ENCODE measurements at places on chromosomes 13 and 19. TPM values are rescaled to one million over a fixed set of nuclear protein-coding genes. Genes with fewer than 3 reads are reported as not detected.

The NKG7 gene
- total RNA-seq, result not detected

The CTXN1 gene
- not detected for total RNA-seq

The SIGLEC11 gene
- total RNA-seq, result 0.42 TPM

The BRSK1 gene
- total RNA-seq, result not detected

The SRRM5 gene
- total RNA-seq, result 0.25 TPM

The MISP3 gene
- 8.0 TPM for total RNA-seq

The OR7C1 gene
- 0.04 TPM for total RNA-seq

The IFNL1 gene
- total RNA-seq, result not detected

The CD79A gene
- total RNA-seq, result not detected

The KLK3 gene
- total RNA-seq, result not detected

DNA sequence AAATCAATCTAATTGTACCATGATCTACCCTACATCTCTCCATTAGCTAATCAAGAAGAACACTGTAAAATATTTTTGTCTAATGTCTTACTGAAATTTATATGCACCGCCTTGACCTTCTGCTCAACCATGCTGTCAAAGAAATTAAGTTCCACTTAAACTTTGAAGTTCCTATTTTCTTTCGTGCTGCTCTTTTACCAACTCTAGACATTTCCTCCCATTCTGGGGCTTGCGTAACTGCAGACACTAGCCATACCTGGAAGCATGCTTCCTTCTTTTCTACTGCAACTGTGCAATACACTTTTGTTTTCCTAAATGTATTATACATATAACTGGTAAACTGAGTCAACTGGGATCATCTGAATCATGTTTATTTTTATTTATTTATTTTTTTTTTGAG, 8.5 kb upstream of the UBE2L5 start:
- DNase-seq, result no peak

DNA sequence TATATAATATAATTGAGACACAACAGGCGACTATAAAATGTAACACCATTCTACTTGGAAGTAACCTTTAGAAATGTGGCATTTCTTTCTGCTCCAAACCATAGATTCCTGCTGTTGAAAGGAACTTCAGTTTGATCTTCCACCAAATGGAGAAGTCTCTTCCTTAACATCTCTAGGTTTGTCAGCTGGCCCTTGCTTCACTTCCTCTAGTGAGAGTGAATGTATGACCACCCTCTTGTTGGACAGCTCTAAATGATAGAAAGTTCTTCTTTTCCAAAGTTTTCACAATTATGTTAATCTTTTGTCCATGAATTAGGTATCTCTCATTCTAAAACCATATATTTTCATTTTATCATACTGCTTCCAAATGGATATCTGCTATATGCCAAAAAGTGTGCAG, 13.8 kb upstream of the COG6 start:
- no peak for DNase-seq

GRCh38 chr13:79070343-79070974, 335.6 kb downstream of the RBM26 start:
- DNase-seq, result no peak

GRCh38 chr13:44120043-44120442, 240.3 kb downstream of the LACC1 start:
- no peak for DNase-seq

GRCh38 chr13:48165727-48166126, 67.3 kb upstream of the ITM2B start:
- no peak for DNase-seq

DNA sequence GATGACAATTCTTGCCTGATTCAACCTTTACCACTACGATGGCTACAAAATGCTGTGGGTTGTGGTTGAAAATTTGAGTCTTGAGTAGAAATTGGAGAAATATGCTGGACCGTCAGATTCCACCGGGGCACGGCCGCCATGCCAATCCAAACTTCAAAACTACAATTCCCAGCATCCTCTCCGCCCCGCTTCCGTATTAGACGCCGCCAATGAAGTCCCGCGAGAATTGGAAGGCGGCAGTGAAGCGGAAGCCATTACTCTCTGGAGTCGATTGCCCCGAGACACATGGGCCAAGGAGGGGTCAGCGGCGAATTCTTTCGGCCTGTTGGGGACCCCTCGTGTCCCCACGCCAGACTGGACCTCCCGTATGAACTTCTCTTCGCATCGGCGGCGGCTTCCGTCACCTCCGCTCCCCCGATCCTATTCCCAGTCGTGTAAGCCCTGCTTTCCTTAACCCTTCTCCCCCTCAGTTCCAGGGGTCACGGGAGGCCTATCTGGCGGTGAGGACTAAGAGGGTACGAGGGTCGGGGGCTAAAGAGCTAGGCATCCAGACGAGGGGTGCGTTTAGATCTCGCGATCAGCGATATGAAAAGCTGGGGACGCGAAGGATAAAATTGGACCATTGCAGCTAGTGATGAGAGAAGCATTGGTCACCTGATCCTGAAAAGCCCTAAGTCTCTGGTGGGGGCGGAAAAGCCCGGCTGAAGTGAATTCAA, at the start of gene ZNF317:
Gene ZNF317, plus strand, starts transcription at position 239 of the 716 bp plus-strand sequence. CDS start 15,620 bp downstream, outside the sequence.
- DNase-seq, result peak; percentile 87

DNA sequence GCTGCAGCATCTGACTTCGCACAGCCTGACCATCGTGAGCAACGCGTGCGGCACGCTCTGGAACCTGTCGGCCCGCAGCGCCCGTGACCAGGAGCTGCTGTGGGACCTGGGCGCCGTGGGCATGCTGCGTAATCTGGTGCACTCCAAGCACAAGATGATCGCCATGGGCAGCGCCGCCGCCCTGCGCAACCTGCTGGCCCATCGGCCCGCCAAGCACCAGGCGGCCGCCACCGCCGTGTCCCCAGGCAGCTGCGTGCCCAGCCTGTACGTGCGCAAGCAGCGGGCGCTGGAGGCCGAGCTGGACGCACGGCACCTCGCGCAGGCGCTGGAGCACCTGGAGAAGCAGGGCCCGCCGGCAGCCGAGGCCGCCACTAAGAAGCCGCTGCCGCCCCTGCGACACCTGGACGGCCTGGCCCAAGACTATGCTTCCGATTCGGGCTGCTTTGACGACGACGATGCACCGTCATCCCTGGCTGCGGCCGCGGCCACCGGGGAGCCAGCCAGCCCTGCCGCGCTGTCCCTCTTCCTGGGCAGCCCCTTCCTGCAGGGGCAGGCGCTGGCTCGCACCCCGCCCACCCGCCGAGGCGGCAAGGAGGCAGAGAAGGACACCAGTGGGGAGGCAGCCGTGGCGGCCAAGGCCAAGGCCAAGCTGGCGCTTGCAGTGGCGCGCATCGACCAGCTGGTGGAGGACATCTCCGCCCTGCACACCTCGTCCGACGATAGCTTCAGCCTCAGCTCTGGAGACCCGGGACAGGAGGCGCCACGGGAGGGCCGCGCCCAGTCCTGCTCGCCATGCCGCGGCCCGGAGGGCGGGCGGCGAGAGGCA, 13.6 kb downstream of the C19orf25 start:
- no peak for DNase-seq

- DNase-seq, result peak; percentile 12
Observed at GRCh38 chr19:52748336-52748950, 13.6 kb upstream of the ZNF611 start.

- DNase-seq, result no peak
Observed at GRCh38 chr19:56053596-56053995, 67.0 kb downstream of the NLRP5 start.

DNA sequence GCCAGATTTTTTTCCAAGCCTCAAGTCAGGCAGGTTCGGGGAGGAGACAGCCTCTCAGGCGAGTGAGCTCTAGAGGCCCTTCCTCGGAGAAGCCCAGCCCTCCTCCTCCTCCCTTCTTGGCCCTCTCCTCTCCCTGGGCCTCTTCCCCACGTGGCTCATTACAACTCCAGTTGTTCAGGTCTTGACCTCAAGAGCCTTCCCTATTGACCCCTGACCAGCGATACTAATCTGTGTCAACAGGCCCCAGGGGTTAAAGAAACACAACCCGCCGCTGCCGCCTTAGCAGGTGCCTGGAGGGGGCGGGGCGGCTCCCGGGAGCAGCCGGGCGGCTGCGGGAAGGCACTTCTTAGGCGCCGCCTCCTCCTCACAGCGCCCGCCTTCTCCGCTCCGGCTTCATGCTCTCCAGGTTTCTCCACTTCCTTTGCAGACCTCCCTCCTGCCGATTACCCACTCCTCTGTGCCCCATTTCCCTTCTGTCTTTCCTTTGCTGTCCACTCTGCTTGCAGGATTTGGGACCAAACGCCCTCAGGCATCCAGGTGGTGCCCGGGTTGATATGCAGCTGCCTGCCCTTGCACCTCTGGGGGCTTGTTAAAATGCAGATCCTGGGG, 51.0 kb downstream of the LYL1 start:
- peak; percentile 63 for DNase-seq

DNA sequence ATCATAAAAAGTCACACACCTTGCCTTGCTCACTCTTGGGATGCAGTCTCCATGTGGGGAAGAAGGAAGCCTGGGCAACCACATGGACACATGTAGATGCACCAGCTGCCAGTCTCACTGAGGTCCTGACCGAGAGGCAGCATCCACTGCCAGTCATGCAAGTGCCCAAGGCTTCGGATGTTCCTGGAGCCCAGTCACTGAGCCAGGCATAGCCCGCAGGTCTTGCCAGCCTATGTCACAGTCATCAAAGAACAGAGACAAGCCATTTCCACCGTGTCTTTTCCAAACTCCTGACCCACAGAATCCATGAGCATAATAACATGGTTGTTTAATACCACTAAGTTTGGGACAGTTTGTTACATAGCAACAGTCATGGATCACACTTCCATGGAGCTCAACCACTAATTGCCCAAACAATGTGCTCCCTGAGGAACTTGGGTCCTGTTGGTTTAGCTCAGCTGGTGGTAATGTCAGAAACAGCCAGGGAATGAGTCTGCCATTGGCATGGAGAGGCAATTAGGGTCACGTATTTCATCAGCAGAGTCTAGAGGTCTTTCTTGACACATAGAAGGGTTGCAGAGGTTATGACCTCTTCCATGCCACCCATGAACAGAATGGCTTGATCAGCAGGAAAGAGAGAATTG, 21.5 kb downstream of the STARD13 start:
- peak; percentile 30 for DNase-seq

- peak; percentile 90 for DNase-seq
Observed at GRCh38 chr13:26022538-26023292, 29.1 kb downstream of the SHISA2 start.

GRCh38 chr13:35630551-35631275, 154.2 kb upstream of the MAB21L1 start:
- no peak for DNase-seq

DNA sequence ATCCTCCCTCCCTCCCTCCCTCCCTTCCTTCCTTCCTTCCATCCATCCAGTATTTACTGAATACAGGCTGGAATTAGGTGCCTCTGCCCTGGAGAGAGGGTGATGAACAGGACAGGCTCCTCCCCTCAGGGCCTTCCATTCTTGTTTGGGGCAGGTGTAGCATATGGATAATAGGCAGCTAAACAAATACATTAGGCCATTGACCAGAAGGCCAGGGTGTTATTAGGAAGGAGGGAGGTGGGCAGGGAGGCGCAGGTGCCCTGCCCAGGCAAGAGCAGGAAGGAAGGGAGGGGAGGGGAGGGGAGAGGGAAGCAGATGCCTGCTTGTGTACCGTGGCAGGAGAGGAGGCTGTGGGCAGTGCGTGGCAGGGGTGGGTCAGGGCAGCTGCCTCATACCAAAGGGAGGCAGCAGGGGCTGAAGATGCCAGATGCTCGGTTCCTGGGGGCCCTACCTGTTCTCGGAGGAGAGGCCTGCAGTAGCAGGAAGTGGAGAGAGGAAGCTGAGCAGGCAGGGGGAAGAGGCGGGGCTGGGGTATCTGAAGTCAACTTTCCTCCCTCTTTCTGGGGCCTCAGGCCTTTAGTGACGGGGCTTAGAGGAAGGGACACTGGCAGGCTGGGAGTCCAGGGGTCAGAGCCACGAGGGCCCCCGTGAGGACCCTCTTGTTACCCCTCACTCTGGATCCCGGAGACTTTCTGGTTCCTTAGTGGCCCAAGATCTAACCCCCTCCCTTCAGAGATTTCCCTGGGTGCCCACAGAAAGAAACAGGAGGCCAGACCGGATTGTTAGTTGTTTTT, at the start of gene RINL:
Gene RINL, minus strand, starts transcription at position 495 of the 794 bp plus-strand sequence. CDS start 1,533 bp downstream, outside the sequence.
- DNase-seq, result no peak

DNA sequence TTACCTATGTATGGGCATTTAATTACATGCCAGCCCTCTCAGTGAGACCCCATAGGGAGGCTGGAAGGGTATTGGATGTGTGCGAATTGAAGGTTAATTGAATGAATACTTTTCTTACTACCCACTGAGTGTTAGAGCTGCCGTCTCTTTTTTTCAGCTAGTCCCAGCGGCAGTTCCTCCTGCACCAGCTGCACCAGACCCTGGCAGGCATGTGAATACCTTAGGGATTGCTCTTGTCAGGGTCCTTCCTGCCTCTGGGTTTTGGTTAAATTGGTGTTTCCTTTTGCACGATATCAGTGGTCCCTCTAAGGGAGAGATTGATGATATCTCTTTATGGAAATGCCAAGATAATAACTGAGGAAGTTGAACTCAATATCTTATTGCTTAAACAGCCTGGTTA, 9.8 kb upstream of the CXCL17 start:
- DNase-seq, result no peak

DNA sequence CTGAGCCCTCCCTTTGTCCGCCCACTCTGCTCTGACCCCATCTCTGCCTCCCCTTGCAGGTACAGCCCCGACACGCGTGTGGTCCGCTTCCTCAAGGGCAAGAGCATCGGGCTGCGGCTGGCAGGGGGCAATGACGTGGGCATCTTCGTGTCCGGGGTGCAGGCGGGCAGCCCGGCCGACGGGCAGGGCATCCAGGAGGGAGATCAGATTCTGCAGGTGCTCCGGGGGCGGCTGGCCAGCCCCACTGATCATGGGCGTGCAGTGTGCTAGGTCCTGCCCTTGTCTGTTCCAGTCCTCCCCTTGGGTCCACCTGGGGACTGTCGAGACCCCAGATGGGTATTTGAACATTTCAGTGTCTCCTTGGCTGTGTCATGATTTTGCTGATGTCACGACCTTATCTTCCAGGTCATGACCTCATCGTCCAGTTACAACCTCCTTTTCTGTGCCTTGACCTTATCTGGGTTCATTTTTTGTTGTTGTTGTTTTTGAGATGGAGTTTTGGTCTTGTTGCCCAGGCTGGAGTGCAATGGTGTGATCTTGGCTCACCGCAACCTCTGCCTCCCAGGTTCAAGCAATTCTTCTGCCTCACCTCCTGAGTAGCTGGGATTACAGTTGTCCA, 25.3 kb downstream of the APBA3 start:
- no peak for DNase-seq

- DNase-seq, result no peak
Observed at GRCh38 chr13:34356686-34357434, 538.9 kb downstream of the RFC3 start.

DNA sequence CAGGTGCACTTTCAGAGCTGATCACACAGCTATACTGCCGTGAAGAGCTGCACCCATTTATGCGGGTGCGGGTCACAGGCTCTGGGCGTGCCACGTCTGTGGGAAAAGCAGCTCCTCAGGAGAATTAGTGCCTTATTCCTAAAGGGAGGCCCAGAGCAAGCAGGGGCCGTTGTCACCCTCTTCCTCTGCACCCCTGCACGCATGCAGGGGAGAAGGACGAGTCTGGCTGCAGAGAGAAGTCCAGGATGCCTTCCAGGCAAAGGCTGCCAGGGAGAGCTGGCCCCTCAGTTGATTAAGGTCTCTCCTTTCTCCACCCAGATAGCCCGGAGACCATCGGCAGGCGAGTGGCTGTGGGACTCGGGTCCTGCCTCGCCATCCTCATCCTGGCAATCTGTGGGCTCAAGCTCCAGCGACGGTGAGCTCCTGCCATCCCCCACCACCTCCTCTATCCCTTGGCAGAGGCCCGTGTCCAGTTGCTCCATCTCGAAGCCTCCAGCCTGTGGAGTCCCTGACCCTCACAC, 3.1 kb upstream of the FFAR1 start:
- no peak for DNase-seq

- peak; percentile 11 for DNase-seq
Observed at GRCh38 chr13:78102121-78102677, 183.6 kb upstream of the EDNRB start.

GRCh38 chr13:109715902-109716301, 70.5 kb downstream of the IRS2 start:
- peak; percentile 82 for DNase-seq
